GM23248 (cell line): ENCODE measurements at places on chromosomes 7 and 10. TPM values are rescaled to one million over a fixed set of nuclear protein-coding genes. Genes with fewer than 3 reads are reported as not detected.

TCF7L2 gene
- total RNA-seq, result 4.2 and 6.2 TPM in 2 replicates

GRCh38 chr7:130970196-130970595 is 236.2 kb upstream of the KLF14 start:
- DNase-seq, result no peak

- DNase-seq, result no peak
Observed at GRCh38 chr10:107747851-107748250, 583.3 kb upstream of the SORCS1 start.

DNA sequence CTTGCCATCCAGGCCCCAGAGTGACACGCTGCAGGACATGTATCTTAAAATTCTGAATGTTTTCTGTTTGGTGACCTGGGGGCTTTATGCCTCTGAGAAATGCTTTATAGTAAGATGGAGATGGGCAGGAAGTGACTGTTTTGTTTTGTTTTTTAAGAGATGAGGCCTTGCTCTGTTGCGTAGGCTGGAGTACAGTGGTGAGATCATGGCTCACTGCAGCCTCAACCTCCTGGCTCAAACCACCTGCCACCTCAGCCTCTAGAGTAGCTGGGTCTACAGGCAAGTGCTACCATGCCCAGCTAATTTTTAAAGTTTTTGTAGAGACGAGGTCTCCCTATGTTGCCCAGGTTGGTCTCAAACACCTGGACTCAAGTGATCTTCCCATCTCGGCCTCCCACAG is 20.6 kb downstream of the ZNF777 start:
- DNase-seq, result no peak

GRCh38 chr7:106630648-106631047 is 30.3 kb downstream of the CCDC71L start:
- DNase-seq, result no peak

GRCh38 chr7:4655311-4655710 is 26.8 kb upstream of the FOXK1 start:
- DNase-seq, result no peak

CHAT gene
- not detected in 2 replicates for total RNA-seq

GRCh38 chr7:122790591-122790990 is 87.9 kb upstream of the RNF148 start:
- no peak for DNase-seq

ITGB8 gene
- total RNA-seq, result 9.9 and 11.9 TPM in 2 replicates
